ENCODE measurements at places on chromosomes 13 and 19. TPM values are rescaled to one million over a fixed set of nuclear protein-coding genes. Genes with fewer than 3 reads are reported as not detected.

DNA sequence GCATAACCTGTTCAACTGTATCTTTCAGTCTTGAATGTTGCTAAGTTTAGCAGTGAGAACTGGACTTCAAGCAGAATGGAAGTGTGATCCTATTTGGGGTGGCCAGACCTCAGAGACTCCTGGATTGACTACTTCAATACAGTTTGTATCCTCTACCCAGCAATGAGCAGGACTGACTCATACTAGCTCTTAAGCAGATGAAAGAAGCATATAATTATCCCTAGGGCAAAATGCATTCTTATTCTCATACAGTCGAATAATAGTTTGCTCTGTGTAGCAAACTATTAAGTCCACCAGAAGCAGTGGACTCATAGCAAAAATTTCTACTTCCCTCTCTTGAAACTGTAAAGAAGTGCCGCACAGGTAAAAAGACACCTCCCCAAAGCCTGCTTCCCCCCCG, 46.4 kb upstream of the FAM216B start:
- no peak overlapping the region for H3K27ac ChIP-seq
- H3K4me3 ChIP-seq, result no peak overlapping the region

DNA sequence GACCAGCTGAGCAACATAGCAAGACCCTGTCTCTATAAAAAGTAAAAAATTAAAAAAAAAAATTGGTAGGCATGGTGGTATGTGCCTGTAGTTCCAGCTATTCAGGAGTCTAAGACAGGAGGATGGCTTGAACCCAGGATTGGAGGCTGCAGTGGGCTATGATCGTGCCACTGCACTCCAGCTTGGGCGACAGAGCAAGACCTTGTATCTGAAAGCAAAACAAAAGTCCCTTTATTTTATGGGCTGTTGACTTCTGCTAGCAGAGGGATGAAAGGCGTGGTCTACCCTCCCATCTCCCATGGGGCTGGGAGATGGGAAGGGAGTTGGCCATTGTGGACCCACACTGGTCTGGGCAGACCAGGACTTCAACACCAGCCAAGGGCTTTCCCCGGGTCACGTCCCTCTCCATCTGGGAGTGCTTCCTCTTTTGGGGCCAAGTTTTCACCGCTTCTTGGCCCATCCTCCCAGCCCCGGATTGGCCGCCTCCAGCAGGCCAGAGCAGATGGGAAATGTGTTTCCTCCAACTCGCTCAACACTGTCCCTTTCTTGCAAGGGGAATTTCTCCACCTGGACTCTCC, 2.2 kb upstream of the TNFSF9 start:
- H3K4me3 ChIP-seq, result no peak overlapping the region
- no peaks in the 10 kb centered on the region for H3K36me3 ChIP-seq
- peak; percentile 82 for DNase-seq
- no peak overlapping the region for H3K27ac ChIP-seq
- no peaks in the 10 kb centered on the region for H3K27me3 ChIP-seq

DNA sequence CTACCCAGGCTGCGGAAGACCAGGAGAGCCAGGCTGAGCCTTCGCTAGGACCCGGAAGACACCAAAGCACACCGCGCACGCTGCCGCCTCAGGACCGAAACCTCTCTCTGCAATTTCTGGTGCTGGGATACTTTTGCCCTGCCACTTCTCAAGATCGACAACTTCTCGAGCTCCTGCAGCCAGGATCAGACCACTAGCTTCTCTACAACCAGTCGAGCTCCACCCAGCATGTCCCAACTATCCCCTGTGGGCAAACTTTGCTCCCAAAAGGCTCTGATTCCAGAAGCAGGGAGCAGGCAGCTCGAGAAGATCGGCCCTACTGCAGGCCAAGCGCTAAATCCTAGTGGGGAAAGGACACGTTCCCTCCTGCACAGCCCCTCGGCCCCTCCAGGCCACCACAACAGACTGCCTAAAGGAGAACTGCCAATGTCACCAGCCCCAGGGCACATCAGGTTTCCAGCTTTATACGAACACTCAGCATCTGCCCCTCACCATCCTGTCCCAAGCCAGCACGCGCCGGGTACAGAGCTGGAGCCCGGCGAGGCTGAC, 979 bp downstream of the AKAP8 start:
- H3K4me1 ChIP-seq, result peaks cover 24% of the 10 kb centered on the region
- peak overlapping the region; percentile 80 for H3K4me3 ChIP-seq
- peaks cover 3% of the 10 kb centered on the region for H3K36me3 ChIP-seq
- DNase-seq, result peak; percentile 58
- no peaks in the 10 kb centered on the region for H3K27me3 ChIP-seq
- H3K27ac ChIP-seq, result peak overlapping the region; percentile 99

- no peaks in the 10 kb centered on the region for H3K36me3 ChIP-seq
- peak; percentile 30 for DNase-seq
- no peak overlapping the region for H3K27ac ChIP-seq
- no peak overlapping the region for H3K4me3 ChIP-seq
- no peaks in the 10 kb centered on the region for H3K27me3 ChIP-seq
Observed at GRCh38 chr19:34120846-34121639, 51.3 kb upstream of the LSM14A start.

GRCh38 chr19:10289836-10290356, at the start of gene ICAM5:
TSS of gene ICAM5 (plus strand) at chr19:10289952. CDS start at chr19:10290044, 92 bp downstream.
- peaks cover 18% of the 10 kb centered on the region for H3K27me3 ChIP-seq
- peaks cover 49% of the 10 kb centered on the region for H3K4me1 ChIP-seq
- H3K27ac ChIP-seq, result no peak within 1 kb of the TSS
- H3K4me3 ChIP-seq, result no peak within 1 kb of the TSS

DNA sequence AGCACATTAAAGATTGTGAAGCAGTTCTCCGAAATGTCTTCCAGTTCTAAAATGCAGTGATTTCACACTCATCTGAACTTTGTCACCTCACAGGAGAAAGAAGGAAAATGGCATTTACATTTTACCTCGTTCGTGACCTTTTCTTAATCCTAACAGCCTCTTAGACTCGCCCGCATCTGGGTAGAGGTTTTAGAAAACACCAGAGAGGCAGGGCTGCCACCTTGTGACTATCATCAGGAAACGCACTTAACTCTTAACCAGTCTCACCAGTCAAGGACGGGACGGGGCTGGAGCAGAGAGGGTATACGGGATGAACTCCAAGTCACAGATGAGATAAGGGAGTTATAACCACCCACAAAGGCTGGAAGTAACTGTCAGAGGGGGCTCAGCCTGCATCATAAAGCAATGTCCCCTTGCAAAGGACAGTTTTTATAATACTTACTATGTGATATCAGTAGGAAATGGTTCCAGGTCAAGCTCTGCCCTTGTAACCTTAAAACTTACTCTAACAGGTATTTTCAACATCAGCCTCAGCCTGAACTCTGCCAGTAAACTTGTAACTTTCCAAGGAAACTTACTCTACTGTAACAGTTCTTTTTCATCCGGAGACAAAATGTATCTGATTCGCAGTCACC, 8.6 kb upstream of the CEACAM6 start:
- no peak overlapping the region for H3K27ac ChIP-seq
- H3K4me1 ChIP-seq, result no peaks in the 10 kb centered on the region
- peak; percentile 15 for DNase-seq
- no peaks in the 10 kb centered on the region for H3K27me3 ChIP-seq
- H3K4me3 ChIP-seq, result no peak overlapping the region

- no peaks in the 10 kb centered on the region for H3K27me3 ChIP-seq
- no peak for DNase-seq
- no peaks in the 10 kb centered on the region for H3K36me3 ChIP-seq
- no peaks in the 10 kb centered on the region for H3K4me1 ChIP-seq
- H3K4me3 ChIP-seq, result no peak overlapping the region
- no peak overlapping the region for H3K27ac ChIP-seq
Observed at GRCh38 chr19:43395561-43395960, 19.1 kb upstream of the TEX101 start.

GRCh38 chr19:52307275-52307674, 10.3 kb downstream of the ZNF480 start:
- H3K27me3 ChIP-seq, result no peaks in the 10 kb centered on the region
- no peak overlapping the region for H3K27ac ChIP-seq
- peaks cover 66% of the 10 kb centered on the region for H3K36me3 ChIP-seq
- H3K4me3 ChIP-seq, result no peak overlapping the region
- no peaks in the 10 kb centered on the region for H3K4me1 ChIP-seq

DNA sequence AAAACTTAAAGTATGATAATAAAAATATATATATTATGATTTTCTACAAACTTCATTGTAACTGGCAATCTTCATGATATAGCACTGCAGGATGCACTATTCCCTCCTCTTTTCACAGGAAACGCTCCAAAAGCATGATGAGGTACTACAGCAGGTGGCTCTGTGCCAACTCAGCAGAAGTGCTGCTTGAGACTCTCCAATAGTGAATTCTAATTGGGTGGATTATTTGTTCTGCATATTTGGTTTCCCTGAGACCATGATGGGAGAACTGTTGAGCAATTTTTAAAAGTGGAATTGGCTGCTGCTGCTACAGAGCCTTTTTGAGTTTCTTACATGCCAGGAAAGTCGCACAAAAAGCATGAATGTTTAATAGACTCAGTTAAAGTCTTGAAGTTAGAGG, 1782.4 kb upstream of the PCDH20 start:
- peak; percentile 69 for DNase-seq
- no peak overlapping the region for H3K27ac ChIP-seq
- no peaks in the 10 kb centered on the region for H3K27me3 ChIP-seq
- H3K4me1 ChIP-seq, result peaks cover 2% of the 10 kb centered on the region
- no peaks in the 10 kb centered on the region for H3K36me3 ChIP-seq
- no peak overlapping the region for H3K4me3 ChIP-seq

DNA sequence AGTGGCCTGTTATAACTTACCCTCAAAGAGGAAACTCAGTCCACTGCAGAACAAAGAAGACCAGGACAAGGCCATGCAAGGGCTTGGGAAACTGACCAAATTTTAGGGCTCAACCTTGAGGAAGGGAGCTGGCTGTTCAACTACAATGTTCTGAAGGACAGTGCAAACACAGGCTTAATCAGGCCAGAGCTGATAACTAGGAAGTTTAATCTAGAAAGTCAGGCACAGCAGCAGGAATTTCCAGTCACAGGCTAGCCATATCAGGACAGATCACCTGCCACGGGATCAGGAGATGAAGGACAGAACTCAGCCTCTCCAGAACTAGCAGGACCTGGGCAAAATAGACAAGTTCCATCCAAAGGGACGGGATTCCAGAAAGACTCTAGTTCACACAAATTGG, 89.4 kb downstream of the ENOX1 start:
- H3K27me3 ChIP-seq, result no peaks in the 10 kb centered on the region
- no peak for DNase-seq
- H3K36me3 ChIP-seq, result no peaks in the 10 kb centered on the region
- H3K4me1 ChIP-seq, result peaks cover 12% of the 10 kb centered on the region
- H3K27ac ChIP-seq, result no peak overlapping the region

DNA sequence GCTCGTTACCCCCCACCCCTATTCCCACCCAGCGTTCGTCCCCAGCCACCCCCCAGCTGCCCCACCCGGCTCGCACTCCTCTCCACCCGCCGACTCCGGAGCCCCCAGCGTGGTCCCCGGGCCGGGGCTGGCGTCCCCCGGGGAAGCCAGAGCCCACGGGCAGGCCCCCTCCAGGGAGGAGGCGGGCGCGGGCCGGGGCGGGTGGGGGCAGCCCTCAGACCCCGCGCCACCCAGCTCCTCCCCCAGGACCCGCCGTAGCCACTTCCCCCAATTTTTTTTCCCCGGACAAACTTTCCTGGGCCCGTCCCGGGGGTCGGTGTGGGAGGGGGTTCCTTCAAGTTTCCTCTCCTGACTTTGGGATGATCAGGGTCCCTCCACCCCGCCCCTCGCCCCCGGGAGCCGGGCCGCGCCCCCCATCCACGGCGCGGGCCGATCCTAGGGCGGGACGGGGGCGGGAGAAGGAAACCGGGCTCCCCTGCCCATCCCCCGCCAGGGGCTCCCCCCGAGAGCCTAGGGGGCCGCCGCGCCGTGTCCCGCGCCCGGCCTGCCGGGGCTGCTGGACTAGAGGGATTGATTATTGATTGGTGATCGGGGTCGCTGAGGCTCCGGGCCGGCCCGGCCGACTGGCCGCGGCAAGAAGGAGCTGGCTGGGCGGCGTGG, 927 bp upstream of the TSHZ3 start:
- H3K4me1 ChIP-seq, result peaks cover 8% of the 10 kb centered on the region
- DNase-seq, result peak; percentile 86
- H3K27ac ChIP-seq, result peak overlapping the region; percentile 69
- H3K27me3 ChIP-seq, result peaks cover 10% of the 10 kb centered on the region
- H3K4me3 ChIP-seq, result peak overlapping the region; percentile 86

- no peak for DNase-seq
- no peak overlapping the region for H3K4me3 ChIP-seq
- peaks cover 36% of the 10 kb centered on the region for H3K36me3 ChIP-seq
Observed at GRCh38 chr13:39016087-39016486, 21.8 kb downstream of the PROSER1 start.

The SLC5A5 gene
- not detected for total RNA-seq

The CCDC8 gene
- 19.7 TPM for total RNA-seq

The PROZ gene
- not detected for total RNA-seq
